ENCODE measurements at places on chromosomes 11 and 22. TPM values are rescaled to one million over a fixed set of nuclear protein-coding genes. Genes with fewer than 3 reads are reported as not detected.

GRCh38 chr11:74739546-74740270, 8.5 kb upstream of the CHRDL2 start:
- peak; percentile 65 for DNase-seq

GRCh38 chr22:19766511-19767426, 6.2 kb downstream of the TBX1 start:
- no peak for DNase-seq

DNA sequence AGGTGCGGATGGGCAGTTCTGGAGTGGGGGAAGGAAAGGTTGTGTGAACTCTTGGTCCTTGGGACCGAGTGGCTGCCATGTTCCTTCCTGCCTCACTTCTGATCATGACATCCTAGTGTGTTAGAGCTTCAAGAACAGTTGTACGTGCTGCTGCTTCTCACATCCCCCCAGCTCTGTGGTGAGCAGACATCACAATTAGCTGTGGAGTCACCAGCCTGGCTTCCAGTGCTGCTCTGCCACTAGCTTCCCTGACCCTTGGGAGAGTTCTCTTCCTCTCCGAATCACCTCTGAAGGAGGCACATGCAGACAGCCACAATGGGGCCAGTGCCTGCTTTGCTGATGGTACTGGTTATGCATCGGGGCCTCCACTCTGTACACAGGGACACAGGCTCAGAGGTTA, 6.2 kb upstream of the RAB1B start:
- DNase-seq: no peak

DNA sequence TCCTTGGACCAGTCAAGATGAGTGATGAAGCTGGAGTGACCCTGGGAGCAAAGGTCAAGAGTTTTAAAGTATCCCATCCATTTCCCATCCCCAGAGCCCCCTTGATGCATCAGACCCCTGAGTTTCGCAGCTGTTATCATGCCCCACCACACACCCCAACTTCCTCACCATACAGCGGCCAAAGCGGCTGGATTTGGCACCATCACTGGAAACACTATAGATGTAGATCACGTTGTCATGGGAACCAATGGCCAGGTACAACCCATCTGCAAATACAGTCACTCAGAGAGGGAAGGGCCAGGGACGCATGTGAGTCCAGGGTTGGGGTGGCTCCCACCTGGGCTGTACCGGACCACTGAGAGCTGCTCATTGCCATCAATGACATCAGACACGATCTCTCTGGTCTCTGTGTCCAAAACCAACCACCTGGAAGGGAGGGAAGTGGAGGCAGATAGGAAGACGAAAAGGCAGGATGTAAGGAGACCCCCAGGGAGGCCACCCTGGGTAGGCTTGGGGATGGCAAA, 2.2 kb upstream of the MTA2 start:
- DNase-seq: no peak

DNA sequence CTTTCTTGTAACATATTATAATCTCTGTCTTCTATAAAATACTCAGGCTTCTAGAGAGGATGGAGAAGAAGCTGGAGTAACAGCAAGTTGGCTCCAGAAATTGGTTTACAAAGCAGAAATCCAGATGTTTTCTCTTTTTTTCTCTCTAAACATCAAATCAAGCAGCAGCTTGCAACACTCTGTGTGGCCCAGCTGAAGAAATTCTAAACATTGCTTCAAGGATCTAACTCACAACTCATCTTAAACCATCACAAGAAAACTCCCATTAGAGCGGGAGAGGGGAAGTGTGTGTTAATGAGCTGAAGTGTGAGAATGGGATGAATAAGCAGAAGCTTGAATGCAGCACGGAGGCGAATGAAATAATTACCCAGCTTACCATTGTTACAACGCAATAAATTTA, 146.5 kb downstream of the OPCML start:
- no peak for DNase-seq

DNA sequence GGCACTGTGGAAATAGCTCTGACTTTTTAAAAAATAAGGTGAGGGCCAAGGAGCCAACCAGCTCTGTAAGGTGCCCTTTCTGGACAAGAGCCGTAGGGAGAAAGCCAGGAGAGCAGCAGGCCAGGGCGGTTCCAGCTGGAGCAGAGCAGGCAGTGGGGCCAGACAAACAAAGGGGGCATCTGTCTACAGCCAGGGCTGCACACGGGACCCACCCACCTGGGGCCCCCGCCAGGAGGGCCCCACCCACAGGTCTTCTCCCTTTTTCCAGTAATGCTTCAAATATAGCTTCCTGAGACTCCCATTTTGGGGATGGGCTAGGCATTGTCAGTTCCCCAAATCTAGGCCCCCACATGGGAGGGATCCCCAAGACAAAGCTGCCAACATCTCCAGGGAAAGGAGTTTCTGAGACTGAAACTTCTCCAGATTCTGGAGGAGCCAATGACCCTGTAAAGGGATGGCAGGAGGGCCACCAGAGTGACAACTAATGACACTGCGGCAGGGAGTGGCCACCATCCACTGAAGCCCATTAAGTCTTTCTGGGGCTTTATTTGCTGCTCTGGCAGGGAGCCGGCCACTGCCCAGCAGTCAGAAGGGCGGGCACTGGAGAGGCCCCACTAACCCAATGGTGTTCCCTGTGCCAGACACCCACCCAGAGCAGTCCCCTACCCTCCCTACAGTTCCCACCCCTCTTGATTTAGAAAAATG, 1.9 kb downstream of the ZFTA start:
- DNase-seq: no peak

GRCh38 chr11:93525601-93526345, 17.4 kb downstream of the SMCO4 start:
- DNase-seq: no peak

DNA sequence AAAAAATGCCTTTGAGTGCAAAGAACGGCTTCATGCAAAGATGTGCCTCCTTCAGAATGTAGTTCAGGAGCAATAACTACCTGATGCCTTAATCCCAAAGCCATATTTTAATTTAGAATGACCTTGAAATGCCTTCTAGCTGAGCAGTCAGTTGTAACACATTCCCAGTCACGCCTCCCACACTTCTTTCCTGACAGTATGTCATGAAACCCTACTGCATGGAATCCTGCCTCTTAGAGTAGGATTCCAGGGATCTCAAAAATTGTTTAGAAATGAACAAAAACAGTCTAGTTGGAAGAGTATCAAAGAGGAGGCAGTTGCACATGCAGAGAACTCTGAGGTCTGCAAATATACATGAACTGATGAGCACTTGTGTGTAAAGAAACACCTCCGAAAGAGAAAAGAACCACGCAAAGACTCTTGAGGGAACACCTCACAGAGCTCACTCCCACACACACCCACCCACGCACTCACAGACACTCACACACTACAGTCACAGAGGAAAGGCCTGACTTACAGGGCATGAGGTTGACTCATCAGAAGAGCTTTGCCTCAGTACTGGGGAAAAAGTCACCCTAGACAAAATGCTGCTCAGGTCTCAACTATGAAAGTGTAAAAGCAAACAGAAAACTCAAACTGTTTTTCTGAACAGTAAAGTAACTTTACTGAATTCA, 77.4 kb downstream of the GGTLC2 start:
- no peak for DNase-seq

The HBG2 gene
- 1.6 TPM for total RNA-seq

The KRTAP5-1 gene
- total RNA-seq: not detected

The APOA5 gene
- total RNA-seq: not detected

The WNT7B gene
- 4.5 TPM for total RNA-seq

The CRYBB3 gene
- not detected for total RNA-seq

The JAM3 gene
- total RNA-seq: 47.2 TPM

The PARVG gene
- not detected for total RNA-seq

The OR51B5 gene
- 17.7 TPM for total RNA-seq

Measured in A172 (cell line).